Activated gamma-delta T cell treated with anti-CD3 and anti-CD28 coated beads, Interleukin-2, amount 50 U/mL, for 16 hours (primary cell): ENCODE measurements at places on chromosomes 1 and 21.

GRCh38 chr1:233780049-233780448 is 124.4 kb upstream of the SLC35F3 start:
- no peak for DNase-seq

DNA sequence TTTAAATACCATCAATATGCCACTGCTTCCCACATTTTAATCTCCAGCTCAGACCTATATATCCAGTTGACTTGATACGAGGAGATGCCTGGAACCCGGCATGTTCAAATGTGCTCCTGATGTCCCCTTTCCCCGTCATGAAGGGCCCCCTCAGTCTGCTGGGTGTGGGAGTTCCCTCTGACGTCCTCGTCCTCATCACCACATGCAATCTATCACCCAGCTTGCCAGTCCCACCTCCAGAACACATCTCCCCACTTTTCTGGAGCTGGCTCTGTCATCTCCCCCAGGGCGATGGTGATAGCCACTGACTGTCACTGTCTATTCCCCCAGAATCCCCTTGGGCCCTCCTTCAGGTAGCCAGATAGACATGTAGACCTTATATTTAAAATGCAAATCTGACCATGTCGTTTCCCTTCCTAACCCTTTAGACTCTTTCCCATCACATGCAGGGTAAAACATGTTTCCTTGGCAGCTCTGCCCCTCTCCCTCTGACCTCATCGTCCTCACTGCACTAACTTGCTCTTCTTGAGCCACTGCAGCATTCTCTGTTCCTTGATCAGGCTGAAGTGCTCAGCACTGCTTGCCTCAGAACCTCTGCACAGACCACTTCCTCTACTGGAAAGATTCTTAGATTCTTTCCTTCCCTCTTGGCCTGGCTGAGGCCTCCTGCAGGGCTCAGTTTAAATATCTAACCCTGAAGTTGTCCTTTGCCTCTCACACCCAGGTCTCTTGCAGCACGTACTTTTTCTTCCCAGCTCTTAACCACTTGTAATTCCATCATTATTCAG is 7.4 kb downstream of the AZIN2 start:
- no peak for DNase-seq

GRCh38 chr1:34918386-34918976 is 11.0 kb downstream of the DLGAP3 start:
- DNase-seq: no peak

- DNase-seq: no peak
These were observed 21.8 kb downstream of the VTCN1 start for GRCh38 chr1:117188816-117189437.

- DNase-seq: no peak
These were observed 54.2 kb downstream of the DNTTIP2 start for GRCh38 chr1:93824834-93825233.

DNA sequence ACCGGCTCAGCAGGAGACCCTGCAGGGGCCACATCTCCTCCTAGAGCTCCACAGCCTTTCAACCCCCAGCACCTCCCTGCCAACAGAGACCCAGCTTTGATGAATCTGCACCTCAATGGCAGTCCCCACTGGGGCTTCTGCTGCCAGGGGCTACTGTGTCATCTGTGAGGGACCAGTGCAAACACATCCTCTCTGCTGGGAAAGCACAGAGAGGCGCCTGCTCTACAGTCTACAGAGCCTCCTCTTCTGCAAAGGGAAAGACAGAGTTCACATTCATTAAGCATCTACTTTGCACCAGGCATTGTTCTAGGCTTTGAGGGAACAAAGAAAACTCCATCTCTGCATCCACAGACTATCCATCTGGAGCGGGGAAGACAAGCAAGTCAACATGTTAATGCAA is 125.8 kb downstream of the CAPN8 start:
- DNase-seq: no peak

- no peak for DNase-seq
These were observed 162.1 kb downstream of the PTPRU start for GRCh38 chr1:29398431-29398830.

DNA sequence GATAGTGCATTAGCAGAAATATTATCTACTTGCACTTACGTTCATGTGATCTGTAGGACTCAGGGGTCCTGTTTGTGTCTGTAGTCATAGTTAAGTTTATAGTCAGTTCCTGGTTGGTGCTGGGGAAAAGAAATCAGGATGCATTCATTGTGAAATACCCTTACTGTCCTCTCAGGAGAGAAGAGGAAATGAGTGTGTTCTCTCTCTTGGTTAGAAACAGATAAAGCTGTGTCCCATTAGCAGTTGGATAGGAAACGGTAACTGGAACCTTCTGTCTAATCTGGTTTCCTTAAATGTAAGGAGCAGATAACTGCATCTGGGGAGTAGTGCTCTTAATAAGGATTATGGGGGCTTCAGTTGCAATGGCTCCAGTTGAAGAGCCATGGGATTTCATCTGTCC is 8.9 kb downstream of the SDCCAG8 start:
- no peak for DNase-seq

DNA sequence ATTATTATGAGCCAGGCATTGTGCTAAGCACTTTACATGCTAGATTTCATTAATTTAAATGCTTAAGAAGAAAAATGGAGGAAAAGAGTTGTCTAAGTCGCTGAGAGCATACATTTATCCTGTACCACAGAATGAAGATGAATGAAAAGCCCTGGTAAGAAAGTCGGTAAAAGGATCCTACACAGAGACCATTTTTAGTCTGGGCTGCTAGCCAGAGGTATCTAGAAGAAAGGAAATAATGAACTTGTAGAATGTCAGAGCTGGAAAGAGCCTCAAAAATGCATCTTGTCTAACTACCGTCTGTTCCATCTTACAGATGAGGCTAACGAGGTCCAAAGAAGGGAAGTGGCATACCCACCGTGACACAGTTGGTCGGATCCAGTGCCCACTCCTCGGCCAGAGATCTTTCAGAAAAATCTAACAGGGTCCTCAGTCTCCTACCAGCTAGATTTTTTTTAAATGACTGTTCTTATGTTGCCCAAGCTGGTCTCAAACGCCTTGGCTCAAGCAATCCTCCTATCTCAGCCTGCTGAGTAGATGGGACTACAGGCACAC is 12.2 kb upstream of the TNR start:
- no peak for DNase-seq

GRCh38 chr1:23114424-23115079 is 54.1 kb downstream of the LUZP1 start:
- no peak for DNase-seq

GRCh38 chr1:50986653-50987052 is 16.6 kb downstream of the CDKN2C start:
- no peak for DNase-seq

- DNase-seq: no peak
These were observed 136.2 kb downstream of the PSMG1 start for GRCh38 chr21:39047046-39047445.

- DNase-seq: no peak
These were observed 52.5 kb upstream of the ID3 start for GRCh38 chr1:23611601-23612327.

DNA sequence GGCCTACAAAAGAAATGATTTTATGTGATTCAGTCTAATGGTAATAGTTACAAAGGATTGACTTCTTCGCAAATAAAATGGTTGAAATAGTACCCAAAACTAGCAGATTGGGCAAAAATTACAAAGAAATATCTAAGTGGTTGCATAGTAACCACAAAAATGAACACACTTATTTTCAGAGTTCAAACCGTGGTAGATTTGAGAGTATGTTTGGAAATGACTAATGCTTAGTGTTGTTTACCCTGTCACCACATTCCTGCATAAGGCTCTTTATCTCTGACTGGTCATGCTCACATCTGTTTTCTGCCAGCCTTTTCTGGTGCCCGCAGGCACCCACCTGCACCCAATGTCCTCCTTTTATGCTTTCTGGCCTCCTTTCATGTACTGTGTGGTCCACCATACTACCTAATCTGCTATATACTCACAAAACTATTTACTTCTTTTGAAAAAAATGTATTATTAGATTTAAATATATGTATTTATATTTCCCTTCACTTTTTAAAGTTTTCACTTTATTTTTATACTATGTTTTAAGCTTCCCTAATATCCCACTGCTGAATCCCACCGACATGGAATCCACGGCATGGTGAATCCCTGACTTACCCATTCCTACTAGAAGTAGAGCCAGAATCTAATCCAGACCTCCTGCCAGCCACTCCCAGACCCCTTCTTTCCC is 30.3 kb downstream of the PTPRC start:
- DNase-seq: no peak

GRCh38 chr1:79575424-79575823 is 568.9 kb upstream of the ADGRL4 start:
- DNase-seq: no peak

DNA sequence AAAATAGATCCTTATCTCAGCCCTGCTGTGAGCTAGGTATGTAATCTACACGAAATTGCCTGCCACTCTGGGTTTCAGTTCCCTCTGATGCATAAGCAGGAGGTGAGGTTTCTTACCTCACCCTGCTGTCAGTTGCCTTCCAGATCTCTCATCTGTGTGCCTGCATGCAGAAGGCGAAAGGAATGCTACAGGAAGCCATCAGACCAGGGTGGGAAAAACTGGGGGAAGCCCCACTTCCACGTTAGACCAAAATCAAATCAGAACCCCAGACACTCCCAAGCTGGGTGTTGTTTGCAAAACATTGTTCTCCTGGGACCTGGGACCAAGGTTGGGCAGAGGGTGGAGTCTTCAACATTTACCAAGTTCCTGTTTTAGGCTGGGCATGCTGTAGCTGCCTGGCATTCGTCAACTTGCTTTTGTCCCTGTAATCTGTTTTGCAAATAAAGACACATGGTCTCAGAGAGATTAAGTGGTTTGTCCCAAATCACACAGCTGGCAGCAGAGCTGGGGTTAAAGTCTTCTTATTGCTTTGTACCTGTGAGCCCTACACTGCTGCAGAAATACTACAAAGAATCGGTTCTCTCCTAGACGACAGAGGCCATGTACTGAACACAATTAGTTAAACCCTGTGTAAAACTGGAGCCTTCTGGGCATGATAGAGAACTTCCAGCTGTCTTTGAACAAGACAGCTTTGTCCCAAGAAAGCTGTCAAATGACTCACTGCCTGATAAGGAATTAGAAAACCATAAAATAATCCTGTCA is 389.7 kb upstream of the RUNX1 start:
- DNase-seq: no peak
